Stimulated activated CD4-positive, alpha-beta T cell treated with anti-CD3 and anti-CD28 coated beads, Interleukin-12 subunit alpha, Interleukin-12 subunit beta, amount 100 ng/mL, for 24 hours (primary cell): ENCODE measurements at places on chromosomes 16 and 17.

DNA sequence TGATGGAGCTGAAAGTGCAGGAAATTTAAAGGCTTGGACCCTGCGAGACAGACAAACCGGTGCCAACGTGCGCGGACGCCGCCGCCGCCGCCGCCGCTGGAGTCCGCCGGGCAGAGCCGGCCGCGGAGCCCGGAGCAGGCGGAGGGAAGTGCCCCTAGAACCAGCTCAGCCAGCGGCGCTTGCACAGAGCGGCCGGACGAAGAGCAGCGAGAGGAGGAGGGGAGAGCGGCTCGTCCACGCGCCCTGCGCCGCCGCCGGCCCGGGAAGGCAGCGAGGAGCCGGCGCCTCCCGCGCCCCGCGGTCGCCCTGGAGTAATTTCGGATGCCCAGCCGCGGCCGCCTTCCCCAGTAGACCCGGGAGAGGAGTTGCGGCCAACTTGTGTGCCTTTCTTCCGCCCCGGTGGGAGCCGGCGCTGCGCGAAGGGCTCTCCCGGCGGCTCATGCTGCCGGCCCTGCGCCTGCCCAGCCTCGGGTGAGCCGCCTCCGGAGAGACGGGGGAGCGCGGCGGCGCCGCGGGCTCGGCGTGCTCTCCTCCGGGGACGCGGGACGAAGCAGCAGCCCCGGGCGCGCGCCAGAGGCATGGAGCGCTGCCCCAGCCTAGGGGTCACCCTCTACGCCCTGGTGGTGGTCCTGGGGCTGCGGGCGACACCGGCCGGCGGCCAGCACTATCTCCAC lies at the start of gene NOG:
TSS of gene NOG (plus strand) at position 54 of the 674 bp plus-strand sequence. CDS start at position 579, 525 bp downstream.
- DNase-seq: peak; percentile 21

DNA sequence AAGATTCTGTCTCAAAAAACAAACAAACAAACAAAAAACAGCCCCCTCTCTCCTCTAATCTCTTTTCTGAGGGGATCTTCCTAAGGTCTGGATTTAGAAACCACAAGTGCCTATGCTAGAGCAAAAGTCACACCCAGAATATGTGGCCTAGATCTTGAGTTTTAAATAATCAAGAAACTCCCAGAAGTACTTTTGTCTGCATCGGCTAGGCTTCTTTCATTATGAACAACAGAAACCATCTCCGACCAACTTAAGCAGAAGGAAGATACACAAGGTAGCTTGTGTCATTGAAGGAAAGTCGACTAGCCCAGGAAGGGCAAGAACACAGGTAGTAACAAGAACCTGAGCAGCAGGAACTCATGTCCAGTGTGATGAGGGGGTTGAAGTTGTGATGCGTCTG lies 73.9 kb upstream of the KIFC3 start:
- no peak for DNase-seq

GRCh38 chr16:49902908-49903307 lies 47.0 kb upstream of the ZNF423 start:
- DNase-seq: no peak

DNA sequence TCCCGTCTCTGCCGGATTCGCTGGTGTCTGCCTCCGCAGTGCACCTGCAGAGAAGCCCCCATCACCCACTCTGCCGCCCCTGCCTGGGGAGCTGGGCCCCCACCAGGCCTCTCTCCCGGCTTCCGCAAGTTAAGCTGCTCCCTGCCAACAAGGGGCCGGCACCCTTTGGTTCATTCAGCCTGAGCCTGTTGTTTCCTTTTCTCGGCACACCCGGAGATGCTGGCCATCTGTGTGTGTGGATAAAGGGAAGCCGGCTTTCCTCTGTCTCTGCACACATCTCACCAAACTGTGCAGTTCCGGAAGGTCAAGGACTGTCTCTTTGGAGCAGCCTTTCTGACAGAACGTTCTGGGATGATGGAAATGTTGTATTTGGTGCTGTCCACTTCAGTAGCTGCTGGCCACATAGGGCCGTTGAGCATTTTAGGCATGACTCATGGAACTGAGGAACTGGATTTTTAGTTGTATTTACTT lies 6.8 kb downstream of the MAPK8IP3 start:
- no peak for DNase-seq

- DNase-seq: no peak
Measured at GRCh38 chr17:38550661-38551060, 55.1 kb downstream of the SRCIN1 start.

GRCh38 chr17:30132615-30133014 lies 16.0 kb downstream of the NSRP1 start:
- no peak for DNase-seq

GRCh38 chr17:30824356-30825145 lies at the start of gene CRLF3:
Gene CRLF3 (minus strand): TSS chr17:30824692. CDS start chr17:30824651, 41 bp downstream.
- peak; percentile 82 for DNase-seq

DNA sequence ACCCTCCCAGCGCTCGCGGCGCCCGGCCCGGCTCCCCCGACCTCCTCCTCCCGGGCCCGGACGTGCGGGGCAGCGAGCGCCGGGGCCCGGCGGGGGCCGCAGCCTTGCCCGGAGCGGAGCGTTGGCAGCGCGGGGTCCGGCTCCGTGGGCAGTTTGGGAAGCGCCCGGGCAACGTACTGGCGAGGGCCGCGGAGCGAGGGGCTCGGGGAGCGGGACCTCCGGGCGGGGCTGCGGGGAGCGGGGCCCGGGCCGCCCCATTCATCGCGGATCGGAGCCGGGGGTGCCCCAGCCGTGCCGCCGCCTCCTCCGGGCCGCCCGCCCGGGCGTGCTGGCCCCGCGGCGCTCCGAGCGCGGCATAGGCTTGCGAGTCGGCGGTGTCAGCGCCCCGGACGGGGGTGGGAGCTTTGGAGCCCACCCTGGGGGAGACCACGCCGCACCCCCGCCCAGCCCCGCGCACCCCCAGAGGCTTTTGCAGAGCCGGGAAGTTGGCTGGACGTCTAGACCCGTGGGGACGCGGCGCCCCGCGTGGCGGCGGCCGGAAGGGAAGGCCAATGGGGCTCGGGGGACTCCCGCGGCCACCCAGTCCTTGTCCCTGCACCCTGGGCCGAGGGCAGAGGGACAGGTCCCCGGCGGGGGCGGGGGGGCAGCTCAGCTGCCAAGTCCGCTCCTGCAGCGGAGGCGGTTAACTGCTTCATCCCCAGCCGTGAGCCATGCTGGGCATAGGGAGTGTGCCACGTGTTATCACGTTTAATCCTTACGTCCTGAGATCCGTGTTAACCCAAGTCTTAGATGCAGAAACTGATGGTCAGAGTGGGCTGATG lies 852 bp downstream of the ZNF469 start:
- DNase-seq: no peak

GRCh38 chr16:75423723-75424104 lies 9.6 kb downstream of the CFDP1 start:
- DNase-seq: no peak

GRCh38 chr16:55853114-55853513 lies 20.2 kb upstream of the CES1 start:
- DNase-seq: no peak
